Right atrium auricular region (tissue), 2 donors: ENCODE measurements at places on chromosomes 5 and 9.
A peak's percentile ranks its signal among the peaks of the same experiment; 100 is the strongest.

GRCh38 chr5:43569236-43569746 is 12.4 kb upstream of the PAIP1 start:
- H3K27me3 ChIP-seq = no peaks in the 10 kb centered on the region
- no peaks in the 10 kb centered on the region for H3K4me1 ChIP-seq
- H3K27ac ChIP-seq = no peak overlapping the region
- DNase-seq = no peak
- no peak overlapping the region for H3K4me3 ChIP-seq
- H3K36me3 ChIP-seq = no peaks in the 10 kb centered on the region

DNA sequence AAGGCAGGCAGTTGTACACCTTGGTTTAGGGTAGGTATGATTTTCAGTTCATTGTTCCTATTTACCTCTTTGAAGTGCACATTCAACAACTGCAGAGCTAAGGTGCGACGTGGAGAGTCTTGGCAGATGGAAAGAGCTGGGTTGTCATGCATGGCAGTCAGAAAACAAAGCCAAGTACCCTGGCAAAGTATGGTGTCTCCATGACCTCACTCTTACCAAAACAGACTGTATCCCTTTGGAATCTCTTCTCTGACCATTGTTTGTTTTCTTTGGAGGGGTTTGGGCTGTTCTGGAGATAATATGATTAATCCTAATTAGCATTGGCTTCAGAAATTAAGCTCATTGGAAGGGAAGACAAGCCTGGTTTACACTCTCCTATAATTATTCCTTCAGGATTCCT is 665.7 kb downstream of the DNAH5 start:
- no peak overlapping the region for H3K27ac ChIP-seq
- no peak overlapping the region for H3K4me3 ChIP-seq
- H3K27me3 ChIP-seq = no peaks in the 10 kb centered on the region
- no peak for DNase-seq
- H3K36me3 ChIP-seq = no peaks in the 10 kb centered on the region
- no peaks in the 10 kb centered on the region for H3K4me1 ChIP-seq

DNA sequence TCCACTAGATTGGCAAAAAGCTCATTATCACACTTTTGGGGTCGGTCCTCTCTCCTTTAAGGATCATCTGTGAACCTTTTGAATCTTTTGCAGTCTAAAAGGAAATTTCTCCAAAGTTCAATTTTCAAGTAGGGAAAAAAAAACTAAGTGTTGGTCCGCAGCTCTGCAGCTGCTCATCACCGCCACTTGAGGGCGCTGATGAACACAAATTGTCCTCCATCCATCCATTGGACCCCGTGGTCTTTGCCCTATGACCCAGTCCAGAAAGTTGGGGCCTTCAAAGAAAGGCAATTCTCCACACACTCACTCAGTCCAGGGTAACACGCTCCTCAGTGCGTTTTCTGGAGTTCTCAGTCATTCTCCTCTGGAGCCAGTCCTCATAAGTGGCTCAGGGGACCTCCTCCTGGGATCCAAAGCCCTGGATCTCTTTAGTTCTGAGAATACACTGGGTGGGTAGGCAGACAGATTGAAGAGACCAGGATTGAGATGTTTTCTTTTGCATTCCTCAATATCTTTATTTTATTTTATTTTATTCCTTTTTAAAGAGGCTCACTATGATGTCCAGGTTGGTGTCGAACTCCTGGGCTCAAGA is 63.6 kb upstream of the SLC28A3 start:
- H3K36me3 ChIP-seq = no peaks in the 10 kb centered on the region
- H3K27me3 ChIP-seq = no peaks in the 10 kb centered on the region

GRCh38 chr9:19513671-19514275 is 105.0 kb downstream of the ACER2 start:
- no peak overlapping the region for H3K4me3 ChIP-seq
- H3K4me1 ChIP-seq = no peaks in the 10 kb centered on the region
- H3K27me3 ChIP-seq = no peaks in the 10 kb centered on the region
- no peaks in the 10 kb centered on the region for H3K36me3 ChIP-seq
- no peak for DNase-seq

GRCh38 chr5:95957561-95958203 is 4.0 kb downstream of the ELL2 start:
- no peaks in the 10 kb centered on the region for H3K36me3 ChIP-seq
- no peak for DNase-seq
- no peaks in the 10 kb centered on the region for H3K27me3 ChIP-seq
- H3K4me1 ChIP-seq = no peaks in the 10 kb centered on the region

GRCh38 chr5:84392836-84393235 is 8.2 kb upstream of the EDIL3 start:
- no peak overlapping the region for H3K27ac ChIP-seq
- H3K36me3 ChIP-seq = no peaks in the 10 kb centered on the region

GRCh38 chr5:101561018-101561417 is 657.9 kb upstream of the ST8SIA4 start:
- H3K4me1 ChIP-seq = no peaks in the 10 kb centered on the region
- DNase-seq = no peak
- no peak overlapping the region for H3K4me3 ChIP-seq
- no peaks in the 10 kb centered on the region for H3K36me3 ChIP-seq
- H3K27me3 ChIP-seq = no peaks in the 10 kb centered on the region

DNA sequence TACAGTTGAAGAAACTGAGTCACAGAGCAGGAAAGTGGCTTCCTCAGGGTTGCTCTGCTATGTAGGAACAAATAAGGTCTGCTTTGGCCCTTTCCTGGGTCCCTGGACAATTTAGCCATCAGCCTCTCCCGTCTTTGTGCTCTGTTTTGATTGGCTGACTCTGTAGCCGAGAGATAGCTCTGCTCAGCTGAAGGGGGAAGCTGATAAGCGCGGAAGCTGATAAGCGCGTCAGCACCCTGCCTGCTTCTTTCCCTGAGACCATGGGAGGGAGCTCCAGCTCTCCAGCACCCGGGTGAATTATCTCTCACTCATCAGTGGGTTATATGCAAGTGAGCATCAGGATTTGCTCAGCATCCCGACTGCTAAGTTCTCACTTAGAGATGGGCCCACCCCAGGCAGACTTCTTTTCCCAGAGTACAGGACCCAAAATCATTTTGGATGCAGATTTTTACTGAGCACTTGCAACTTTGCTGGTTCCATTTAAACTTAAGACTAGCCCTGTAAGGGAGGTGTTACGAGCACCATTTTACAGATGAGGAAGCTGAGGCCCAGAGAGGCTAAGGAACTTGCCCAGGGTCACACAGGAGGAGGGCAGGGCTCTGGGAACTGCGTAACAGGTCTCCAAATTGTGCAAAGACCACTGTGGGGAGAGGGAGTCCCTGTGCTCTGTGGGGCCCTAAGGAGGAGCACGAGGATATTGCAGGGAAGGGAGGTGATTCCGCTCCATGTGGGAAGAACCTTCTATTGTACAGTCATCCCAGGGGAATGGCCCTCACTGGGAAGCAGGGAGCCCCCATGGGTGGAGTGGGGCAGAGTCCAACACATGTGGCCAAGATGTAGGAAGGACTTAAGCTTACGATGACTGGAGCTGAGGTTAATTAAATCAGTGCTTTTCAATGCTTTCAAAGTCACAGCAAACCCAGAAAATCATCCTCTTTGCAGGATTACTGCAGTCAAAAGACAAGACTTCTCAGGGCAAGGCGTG is 83.7 kb upstream of the ORM1 start:
- H3K27ac ChIP-seq = peak overlapping the region; percentile 37
- DNase-seq = no peak
- H3K36me3 ChIP-seq = no peaks in the 10 kb centered on the region
- H3K27me3 ChIP-seq = no peaks in the 10 kb centered on the region
- H3K4me1 ChIP-seq = no peaks in the 10 kb centered on the region
- H3K4me3 ChIP-seq = no peak overlapping the region

DNA sequence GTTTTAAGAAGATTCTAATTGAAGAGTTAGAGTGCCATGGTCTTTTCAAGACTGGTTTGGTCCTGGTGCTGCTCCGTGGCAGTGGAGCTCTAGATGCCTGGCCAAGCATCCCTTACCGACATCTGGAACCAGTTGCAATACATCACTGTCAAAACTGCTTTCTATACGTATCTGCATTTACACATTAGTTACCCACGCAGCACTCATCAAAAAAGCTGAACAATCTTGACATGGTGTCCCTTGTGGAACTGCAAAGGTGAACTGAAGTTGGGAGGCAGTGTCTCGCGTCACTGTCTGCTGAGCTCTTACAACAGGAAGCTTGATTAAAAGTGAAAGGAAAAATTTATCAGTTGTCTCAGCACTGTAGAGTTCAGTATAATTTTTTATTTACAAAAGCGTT is 82.6 kb downstream of the PBX3 start:
- H3K27me3 ChIP-seq = no peaks in the 10 kb centered on the region
- no peak for DNase-seq
- no peaks in the 10 kb centered on the region for H3K36me3 ChIP-seq
- H3K4me3 ChIP-seq = peak overlapping the region; percentile 18
